ENCODE measurements at places on chromosomes 13 and 19. TPM values are rescaled to one million over a fixed set of nuclear protein-coding genes. Genes with fewer than 3 reads are reported as not detected.

GRCh38 chr13:111429064-111429558 is 108.7 kb downstream of the TEX29 start:
- no peak for DNase-seq
- no peak overlapping the region for H3K27ac ChIP-seq
- H3K27me3 ChIP-seq: peaks cover 14% of the 10 kb centered on the region

- H3K27ac ChIP-seq: peak overlapping the region; percentile 65
- no peak overlapping the region for H3K4me3 ChIP-seq
- peaks cover 19% of the 10 kb centered on the region for H3K4me1 ChIP-seq
Observed at GRCh38 chr13:24606486-24607170, 73.6 kb upstream of the ATP12A start.

- no peak overlapping the region for H3K4me3 ChIP-seq
- H3K27me3 ChIP-seq: no peaks in the 10 kb centered on the region
- peaks cover 11% of the 10 kb centered on the region for H3K36me3 ChIP-seq
- H3K4me1 ChIP-seq: peaks cover 35% of the 10 kb centered on the region
Observed at GRCh38 chr19:39935364-39935661, 879 bp upstream of the FCGBP start.

GRCh38 chr13:113564331-113565023 is 20.1 kb upstream of the TFDP1 start:
- H3K4me3 ChIP-seq: no peak overlapping the region
- no peaks in the 10 kb centered on the region for H3K36me3 ChIP-seq
- H3K27ac ChIP-seq: no peak overlapping the region
- H3K4me1 ChIP-seq: peaks cover 2% of the 10 kb centered on the region

DNA sequence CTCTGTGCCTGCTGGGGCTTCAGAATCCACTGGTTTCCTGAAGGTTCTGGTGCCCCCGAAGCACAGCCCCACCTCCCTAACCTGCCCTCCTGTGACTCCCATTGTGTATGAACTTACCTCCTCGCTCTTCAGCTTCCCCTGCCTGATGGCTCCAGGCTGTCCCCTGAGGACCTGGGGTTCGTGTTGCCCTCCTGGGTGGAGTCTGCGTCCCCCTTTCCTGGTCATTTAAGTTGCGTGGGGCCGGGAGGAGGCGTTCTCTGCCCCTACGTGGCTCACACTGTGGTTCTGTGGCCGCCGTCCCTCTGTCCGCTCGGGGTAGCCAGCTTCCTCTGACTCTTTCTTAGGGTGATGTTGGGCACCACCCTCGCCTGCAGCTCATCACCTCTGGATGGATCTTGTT is 13.9 kb downstream of the TFDP1 start:
- peaks cover 3% of the 10 kb centered on the region for H3K4me1 ChIP-seq
- DNase-seq: peak; percentile 6
- no peak overlapping the region for H3K4me3 ChIP-seq
- H3K36me3 ChIP-seq: peaks cover 44% of the 10 kb centered on the region
- no peaks in the 10 kb centered on the region for H3K27me3 ChIP-seq

SIGLEC12 gene
- total RNA-seq: 3.7 TPM

DNA sequence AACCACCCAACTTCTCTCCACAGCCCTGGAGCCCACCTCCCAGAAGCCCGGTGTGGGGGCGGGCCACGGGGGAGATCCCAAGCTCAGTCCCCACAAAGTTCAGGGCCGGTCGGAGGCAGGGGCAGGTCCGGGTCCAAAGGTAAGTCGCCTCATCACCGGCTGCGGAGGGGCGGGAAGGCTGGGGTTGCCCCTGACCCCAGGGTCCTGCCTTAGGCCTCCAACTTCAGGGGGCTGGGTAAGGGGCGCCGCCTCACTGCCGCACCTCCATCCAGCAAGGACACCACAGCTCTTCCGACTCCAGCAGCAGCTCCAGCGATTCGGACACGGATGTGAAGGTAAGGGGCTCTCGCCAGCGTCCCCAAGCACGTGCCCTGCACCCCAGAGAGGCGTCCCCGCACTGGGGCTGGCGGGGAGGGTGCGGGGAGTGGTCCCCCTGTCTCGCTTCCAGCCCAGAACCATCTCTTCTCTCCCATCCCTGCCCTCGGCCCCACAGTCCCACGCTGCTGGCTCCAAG is 358 bp downstream of the C19orf33 start:
- no peak overlapping the region for H3K27ac ChIP-seq
- peaks cover 5% of the 10 kb centered on the region for H3K36me3 ChIP-seq
- H3K27me3 ChIP-seq: no peaks in the 10 kb centered on the region
- H3K4me1 ChIP-seq: peaks cover 1% of the 10 kb centered on the region

DNA sequence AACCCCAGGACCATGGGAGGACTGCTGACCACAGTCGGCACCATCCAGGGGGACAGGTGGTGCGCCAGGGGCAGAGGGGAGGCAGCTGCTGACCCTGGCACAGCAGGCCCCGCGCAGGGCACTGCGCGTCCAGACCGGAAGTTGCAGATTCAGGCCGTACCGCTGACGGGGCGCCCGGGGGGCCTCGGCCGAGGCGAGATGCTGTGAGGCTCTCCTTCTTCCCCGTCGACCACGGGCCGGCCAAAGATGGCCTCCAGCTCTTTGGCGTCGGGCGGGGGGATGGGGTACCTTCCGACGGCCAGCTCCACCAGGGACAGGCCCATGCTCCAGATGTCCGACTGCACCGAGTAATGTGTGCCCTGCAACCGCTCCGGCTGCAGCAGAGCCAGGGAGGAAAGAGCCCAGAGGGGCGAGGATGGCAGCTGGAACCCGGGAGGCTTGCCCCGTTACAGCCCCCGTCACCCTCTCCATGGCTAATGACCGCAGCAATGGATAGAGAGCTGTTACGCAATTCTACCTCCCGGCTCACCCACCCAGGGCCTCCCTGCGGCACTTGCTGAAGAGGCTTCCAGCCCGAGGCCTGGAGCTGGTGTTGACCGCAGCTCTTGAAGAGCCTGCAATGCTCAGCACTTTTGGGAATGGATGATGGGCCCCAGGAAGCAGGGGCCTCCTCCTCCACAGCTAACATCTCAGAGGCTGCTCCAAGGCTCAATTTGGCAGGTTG is 24.7 kb downstream of the MAP2K2 start:
- no peak overlapping the region for H3K4me3 ChIP-seq
- no peak overlapping the region for H3K27ac ChIP-seq
- peaks cover 4% of the 10 kb centered on the region for H3K4me1 ChIP-seq

- H3K27ac ChIP-seq: no peak overlapping the region
- no peaks in the 10 kb centered on the region for H3K4me1 ChIP-seq
- H3K4me3 ChIP-seq: no peak overlapping the region
- no peak for DNase-seq
- H3K36me3 ChIP-seq: no peaks in the 10 kb centered on the region
Observed at GRCh38 chr13:93977986-93978385, 501.5 kb downstream of the DCT start.

APBA3 gene
- 61.9 TPM for total RNA-seq

DNA sequence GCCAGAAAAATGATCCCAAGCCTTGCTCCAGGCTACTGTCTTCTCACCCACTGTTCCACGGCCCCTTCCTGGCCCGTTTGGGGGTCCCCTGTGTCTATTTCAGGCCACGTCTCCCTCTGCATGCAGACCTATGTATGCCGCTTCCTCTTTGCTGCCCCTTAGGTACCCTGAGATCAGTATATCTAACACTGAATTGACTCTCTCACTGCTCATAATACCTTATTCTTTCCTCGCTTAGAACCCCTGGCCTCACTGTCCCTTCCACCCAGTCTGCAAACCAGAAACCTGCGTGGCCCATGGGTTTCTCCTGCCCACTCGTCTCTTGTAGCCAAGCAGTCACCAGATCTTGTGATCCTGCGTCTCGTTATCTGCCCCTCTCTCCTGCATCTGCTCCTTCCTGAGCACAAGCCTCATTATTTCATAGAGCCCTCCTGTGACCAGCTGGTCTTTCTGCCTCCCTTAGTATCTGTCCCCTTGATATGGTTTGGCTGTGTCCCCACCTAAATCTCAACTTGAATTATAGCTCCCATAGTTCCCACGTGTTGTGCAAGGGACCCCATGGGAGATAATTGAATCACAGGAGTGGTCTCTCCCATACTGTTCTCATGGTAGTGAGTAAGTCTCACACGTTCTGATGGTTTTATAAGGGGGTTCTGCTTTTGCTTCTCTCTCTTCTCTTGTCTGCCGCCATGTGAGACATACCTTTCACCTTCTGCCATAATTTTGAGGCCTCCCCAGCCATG is 109.0 kb upstream of the RNF113B start:
- no peaks in the 10 kb centered on the region for H3K4me1 ChIP-seq
- peaks cover 3% of the 10 kb centered on the region for H3K27me3 ChIP-seq
- no peak for DNase-seq
- no peak overlapping the region for H3K27ac ChIP-seq
- no peak overlapping the region for H3K4me3 ChIP-seq

GRCh38 chr19:313169-313987 is 22.2 kb upstream of the PLPP2 start:
- peaks cover 18% of the 10 kb centered on the region for H3K36me3 ChIP-seq
- peak; percentile 18 for DNase-seq
- H3K27me3 ChIP-seq: no peaks in the 10 kb centered on the region
- no peak overlapping the region for H3K4me3 ChIP-seq
- H3K4me1 ChIP-seq: peaks cover 3% of the 10 kb centered on the region
- H3K27ac ChIP-seq: no peak overlapping the region

RPL18 gene
- total RNA-seq: 1,587 TPM

GRCh38 chr19:48967346-48968178 is 2.5 kb downstream of the FTL start:
- H3K27ac ChIP-seq: peak overlapping the region; percentile 0
- H3K4me1 ChIP-seq: peaks cover 39% of the 10 kb centered on the region
- peak overlapping the region; percentile 87 for H3K4me3 ChIP-seq
- no peak for DNase-seq
- no peaks in the 10 kb centered on the region for H3K27me3 ChIP-seq
- peaks cover 22% of the 10 kb centered on the region for H3K36me3 ChIP-seq

DNA sequence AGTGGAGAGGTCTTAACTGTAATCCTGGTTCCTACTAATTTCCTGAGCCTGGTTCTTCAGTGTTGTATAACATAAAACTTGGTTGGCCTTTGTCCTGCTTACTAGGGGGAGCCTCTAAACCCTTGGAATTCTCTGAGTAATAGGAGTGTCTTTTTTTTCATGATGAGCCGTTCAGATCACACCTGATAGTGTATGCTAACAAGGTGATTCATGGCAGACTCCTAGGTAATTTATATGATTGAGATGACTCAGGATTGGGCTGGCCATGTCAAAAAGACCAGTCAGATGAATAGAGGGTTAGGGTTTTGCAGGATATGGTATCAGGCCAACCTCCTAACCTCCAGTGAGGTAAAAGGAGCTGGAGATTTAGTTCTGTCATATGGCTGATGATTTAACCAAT is 135.8 kb upstream of the KLF12 start:
- no peak overlapping the region for H3K27ac ChIP-seq
- no peaks in the 10 kb centered on the region for H3K27me3 ChIP-seq
- peaks cover 13% of the 10 kb centered on the region for H3K36me3 ChIP-seq
- no peaks in the 10 kb centered on the region for H3K4me1 ChIP-seq
- H3K4me3 ChIP-seq: no peak overlapping the region

DNA sequence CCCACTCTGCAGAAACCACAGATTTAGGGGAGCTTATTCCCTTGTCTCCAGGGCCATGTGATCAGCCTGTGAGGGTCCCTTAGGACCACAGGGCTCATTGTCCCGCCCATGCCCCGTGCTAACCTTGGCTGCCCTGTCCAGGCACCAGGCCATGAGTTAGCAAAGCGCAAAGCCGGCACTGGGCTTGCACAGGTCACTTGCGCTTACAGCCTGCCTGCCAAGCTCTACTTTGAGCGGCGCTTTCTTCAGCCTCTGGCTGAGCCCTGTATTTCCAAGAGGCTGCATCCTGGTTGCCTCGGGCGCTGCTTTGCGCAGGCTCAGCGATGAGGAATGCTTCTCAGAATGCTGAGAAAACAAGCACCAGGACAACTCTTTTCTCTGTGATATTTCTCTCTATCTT is 188.0 kb downstream of the TDRD3 start:
- no peaks in the 10 kb centered on the region for H3K36me3 ChIP-seq
- H3K27me3 ChIP-seq: no peaks in the 10 kb centered on the region
- H3K4me1 ChIP-seq: no peaks in the 10 kb centered on the region

- H3K4me3 ChIP-seq: peak within 1 kb of the TSS; percentile 85
- peaks cover 9% of the 10 kb centered on the region for H3K4me1 ChIP-seq
- peaks cover 53% of the 10 kb centered on the region for H3K27me3 ChIP-seq
- H3K36me3 ChIP-seq: no peaks in the 10 kb centered on the region
Observed at GRCh38 chr13:43786766-43787517, at the start of gene ENOX1. ENOX1 (minus strand) TSS chr13:43786972.

MEIOSIN gene
- not detected for total RNA-seq

DNA sequence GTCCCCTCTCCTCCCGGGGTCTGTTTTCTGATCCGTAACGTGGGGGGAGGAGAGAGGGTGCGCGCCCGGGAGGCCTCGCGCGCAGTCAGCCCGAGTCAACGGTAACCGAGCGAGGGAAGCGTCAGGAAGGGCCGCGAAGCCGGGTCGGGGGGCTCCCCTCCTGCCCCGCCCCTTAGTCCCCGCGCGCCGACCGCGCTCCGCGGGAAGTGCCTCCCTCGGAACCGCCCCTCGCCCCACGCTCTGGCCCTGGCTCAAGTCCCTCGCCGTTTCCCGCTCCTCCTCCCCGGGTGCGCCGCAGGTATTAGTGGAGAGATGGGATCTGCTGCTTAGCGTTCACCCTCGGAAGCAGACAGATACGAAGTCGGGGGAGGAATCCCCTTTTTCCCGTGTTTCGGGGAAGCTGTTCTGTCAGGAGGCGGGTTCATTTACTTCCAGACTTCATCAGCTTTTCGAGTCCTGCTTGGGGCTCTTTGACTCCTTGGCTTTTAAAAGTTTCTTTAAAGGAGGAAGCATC is 770 bp downstream of the HNRNPM start:
- H3K4me3 ChIP-seq: peak overlapping the region; percentile 87
- H3K27me3 ChIP-seq: peaks cover 4% of the 10 kb centered on the region
- peaks cover 37% of the 10 kb centered on the region for H3K4me1 ChIP-seq

DNA sequence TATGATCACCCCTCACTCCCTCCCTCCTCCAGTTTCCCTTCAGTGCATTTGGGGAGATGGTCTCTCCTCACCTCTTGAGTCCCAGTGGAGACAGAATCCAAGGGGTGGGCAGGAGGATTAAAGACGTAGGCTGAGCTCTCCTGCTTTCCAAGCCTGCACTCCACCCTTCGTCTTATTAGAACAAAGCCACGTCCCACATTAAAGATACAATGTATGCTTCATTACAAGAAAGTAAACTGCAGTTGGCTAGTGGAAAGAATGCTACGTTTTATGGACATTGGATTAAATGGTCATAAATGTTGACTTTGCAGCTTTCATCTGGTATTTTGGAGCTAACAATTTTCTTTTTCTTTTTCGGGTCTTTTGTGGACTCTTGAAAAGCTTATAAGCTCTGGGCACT is 1.5 kb upstream of the KLK11 start:
- no peak for DNase-seq
- no peaks in the 10 kb centered on the region for H3K36me3 ChIP-seq
- H3K4me3 ChIP-seq: no peak overlapping the region
- H3K4me1 ChIP-seq: no peaks in the 10 kb centered on the region
